ENCODE measurements at places on chromosomes 16 and 17.

GRCh38 chr16:18041864-18042834 lies 294.4 kb downstream of the NPIPA8 start:
- DNase-seq = no peak

GRCh38 chr17:19457046-19457445 lies 46.0 kb downstream of the RNF112 start:
- DNase-seq = no peak

- no peak for DNase-seq
These were observed 28.4 kb upstream of the TANC2 start for GRCh38 chr17:62937606-62938005.

GRCh38 chr17:42405963-42406495 lies 17.0 kb downstream of the CAVIN1 start:
- peak; percentile 66 for DNase-seq

GRCh38 chr17:9204637-9205329 lies 183.5 kb downstream of the NTN1 start:
- no peak for DNase-seq

DNA sequence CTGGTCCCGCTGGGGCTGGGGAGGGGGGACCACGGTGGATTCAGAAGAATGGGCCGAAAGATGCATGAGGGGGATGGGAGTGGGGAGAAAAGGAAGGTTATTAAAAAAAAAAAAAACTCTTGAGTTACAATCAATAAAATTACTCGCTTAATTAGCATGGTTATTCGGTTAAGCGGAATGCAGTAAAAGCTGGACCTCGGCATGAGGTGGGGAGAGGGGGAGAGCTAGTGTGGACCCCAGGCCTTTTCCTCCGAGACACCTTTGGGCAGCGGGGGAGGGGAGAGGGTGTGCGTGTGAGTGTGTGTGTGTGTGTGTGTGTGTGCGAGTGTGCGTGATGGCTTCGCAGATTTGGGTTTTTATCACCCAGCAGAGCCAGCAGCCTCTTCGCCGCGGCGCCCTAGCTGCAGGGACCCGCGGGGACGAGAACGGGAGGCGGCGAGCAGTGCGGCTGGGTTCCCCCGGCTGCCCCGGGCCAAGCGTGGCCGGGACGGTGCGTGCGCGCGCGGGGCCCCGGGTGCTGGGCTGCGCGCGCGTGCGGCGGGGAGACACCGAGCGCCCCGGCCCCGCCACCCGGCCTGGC lies 3.7 kb downstream of the BAHCC1 start:
- DNase-seq = no peak

- DNase-seq = no peak
These were observed 299.3 kb upstream of the SALL1 start for GRCh38 chr16:51450376-51450775.

DNA sequence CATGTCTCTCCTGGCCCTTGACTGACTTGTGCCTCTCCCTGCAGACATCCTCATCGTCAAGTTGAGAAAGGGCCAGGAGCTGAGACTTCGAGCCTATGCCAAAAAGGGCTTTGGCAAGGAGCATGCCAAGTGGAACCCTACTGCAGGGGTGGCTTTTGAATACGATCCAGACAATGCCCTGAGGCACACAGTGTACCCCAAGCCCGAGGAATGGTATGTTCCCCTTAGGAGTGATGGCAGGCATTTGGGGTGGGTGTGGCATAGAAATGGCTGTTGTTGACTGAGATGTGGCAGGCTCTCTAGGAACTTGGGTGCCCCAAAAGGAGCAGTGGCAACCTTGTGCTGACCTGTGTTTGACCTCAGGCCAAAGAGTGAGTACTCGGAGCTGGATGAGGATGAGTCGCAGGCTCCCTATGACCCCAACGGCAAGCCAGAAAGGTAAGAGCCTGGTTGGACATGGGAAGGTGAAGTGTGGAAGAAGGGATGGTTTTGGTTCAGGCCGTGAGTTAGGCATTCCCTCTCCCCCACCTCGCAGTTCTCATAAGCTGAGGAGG lies 7.5 kb downstream of the POLR2C start:
- DNase-seq = no peak

GRCh38 chr16:30382111-30382881 lies at the start of gene SEPTIN1:
Gene SEPTIN1 (minus strand): TSS chr16:30382561. CDS start chr16:30382542, 19 bp downstream.
- peak; percentile 21 for DNase-seq

GRCh38 chr17:1989135-1989534 lies 36.0 kb downstream of the RTN4RL1 start:
- no peak for DNase-seq

All from activated CD4-positive, CD25-positive, alpha-beta regulatory T cell (primary cell).